ENCODE measurements at places on chromosomes 2 and 18.

DNA sequence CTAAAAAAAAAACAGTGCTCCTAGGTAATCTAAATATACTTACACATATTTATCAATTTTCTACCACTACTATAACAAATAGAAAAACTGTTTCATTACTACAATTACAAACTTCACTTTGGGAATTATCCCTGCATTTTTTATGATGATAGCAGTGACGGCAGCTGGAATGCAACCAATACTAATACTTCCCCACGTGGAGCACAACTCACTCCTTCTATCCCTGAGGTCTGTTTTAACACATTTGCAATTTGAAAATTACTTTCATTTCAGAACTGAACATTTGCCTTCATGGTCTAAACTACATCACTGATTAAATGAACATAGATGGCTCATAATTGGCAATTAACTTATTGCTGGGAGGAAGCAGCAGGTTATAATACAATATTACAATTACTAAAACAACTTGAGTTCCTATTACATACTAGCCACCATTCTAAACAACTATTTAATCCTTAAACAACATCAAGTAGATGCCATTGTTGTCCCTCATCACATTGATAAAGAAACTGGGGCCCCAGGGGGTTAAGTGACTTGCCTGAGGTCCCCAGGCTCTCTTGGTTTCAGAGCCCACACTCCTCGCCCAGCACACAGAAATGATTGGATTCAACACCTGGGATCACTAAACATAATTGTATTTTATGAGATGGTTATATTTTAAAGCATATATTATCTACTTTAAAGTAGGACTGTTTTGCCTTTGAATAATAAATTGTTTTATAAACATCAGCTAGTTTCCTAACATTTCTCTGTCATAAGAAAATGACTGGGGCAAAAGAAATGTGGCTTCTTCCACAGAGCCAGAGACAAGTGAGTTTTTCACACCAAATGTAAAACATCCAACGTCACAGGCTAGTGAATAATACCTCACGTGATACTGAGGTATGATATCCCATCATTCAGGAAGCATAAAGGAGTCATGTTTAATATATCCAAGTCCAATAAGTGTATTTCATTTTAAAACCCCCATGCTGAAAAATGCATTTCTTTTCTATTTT is 6.2 kb downstream of the COLEC12 start:
- no peak for DNase-seq

- no peak for DNase-seq
Measured at GRCh38 chr18:79490626-79491041, 94.9 kb downstream of the NFATC1 start.

- DNase-seq, result no peak
Measured at GRCh38 chr18:76488190-76488589, 6.9 kb downstream of the ZNF516 start.

- DNase-seq, result no peak
Measured at GRCh38 chr2:233385489-233386044, 31.3 kb downstream of the DGKD start.

GRCh38 chr2:18001671-18002070 is 123.2 kb downstream of the KCNS3 start:
- DNase-seq, result no peak

GRCh38 chr2:159960414-159960813 is 102.0 kb downstream of the PLA2R1 start:
- no peak for DNase-seq

- DNase-seq, result no peak
Measured at GRCh38 chr2:69013142-69013839, at the start of gene ANTXR1. ANTXR1 (plus strand) TSS chr2:69013179; CDS start chr2:69013500, 321 bp downstream.

DNA sequence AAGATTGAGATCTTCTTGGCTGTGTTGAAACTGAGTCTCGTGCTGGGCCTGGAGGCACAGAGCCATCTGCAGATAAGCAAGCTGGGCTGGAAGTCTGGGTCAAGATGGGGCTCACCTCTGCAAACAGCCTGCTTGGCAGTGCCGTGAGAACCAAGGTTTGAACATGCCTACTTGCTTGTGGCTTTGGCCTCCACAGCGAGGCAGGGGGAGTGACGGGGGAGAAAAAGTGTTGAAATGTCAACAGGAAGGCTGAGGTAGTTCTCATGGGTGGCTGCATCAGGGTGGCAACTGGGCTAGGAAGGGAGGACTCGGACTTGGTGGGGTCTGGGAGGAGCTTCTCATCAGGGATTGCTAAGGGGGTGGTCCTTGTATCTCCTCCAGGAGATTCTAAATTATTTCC is 99.7 kb downstream of the THNSL2 start:
- DNase-seq, result no peak

DNA sequence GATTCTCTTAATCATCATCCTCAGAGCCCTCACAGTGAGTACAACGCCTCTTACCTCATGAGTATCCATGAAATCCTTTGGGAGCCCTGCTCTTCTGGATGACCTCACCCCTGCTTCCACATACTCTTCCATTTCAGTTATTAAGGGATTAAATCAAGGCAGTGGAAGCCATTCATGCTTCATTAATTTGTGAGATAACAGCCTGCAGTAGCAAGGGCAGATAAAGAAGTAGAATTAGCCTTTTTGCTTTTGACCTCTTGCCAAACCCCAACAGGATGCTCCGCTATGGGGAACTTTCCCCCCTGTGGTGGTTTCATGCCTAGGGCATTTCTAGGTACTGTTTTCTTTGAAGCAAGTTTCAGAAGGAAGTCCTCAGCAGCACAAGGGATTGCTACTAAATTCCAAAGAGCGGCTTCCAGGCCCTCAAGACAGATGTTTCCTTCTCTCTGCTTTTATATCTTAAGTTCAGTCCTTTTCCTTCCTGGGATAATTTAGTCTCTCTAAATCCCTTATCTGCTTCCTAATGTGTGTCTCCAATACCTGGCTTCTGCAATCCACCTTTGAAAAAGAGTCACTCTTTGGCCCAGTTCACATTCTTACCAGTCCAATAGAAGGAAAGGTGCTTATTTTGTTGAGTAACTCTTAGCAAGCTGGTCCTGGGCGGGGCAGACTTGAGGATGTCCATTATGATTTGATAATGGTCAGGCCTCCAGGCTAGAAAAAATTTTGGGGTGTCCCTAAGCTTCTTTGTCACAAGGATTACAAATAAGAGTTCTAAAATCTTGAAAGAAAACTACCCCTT is 76.9 kb downstream of the MYO1B start:
- no peak for DNase-seq

- DNase-seq, result no peak
Measured at GRCh38 chr2:57885742-57886141, 160.9 kb upstream of the VRK2 start.

- no peak for DNase-seq
Measured at GRCh38 chr2:169119851-169120250, 50.5 kb downstream of the DHRS9 start.

DNA sequence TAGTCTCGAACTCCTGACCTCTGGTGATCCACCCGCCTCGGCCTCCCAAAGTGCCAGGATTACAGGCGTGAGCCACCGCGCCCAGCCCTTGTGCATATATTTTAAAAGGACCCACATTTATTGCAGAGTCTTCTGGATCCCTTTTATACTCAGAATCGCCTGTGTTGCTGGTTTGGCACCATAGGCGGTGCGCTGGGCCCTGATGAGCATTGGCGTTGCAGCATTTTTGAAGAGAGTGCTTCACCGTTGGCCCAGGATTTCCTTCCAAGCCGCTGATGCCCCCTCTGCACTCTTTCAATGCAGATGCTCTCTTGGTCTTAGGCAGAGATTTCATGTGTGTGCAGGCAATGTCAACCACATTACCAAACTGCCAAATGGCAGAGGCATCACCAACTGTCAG is 13.5 kb upstream of the TFCP2L1 start:
- DNase-seq, result no peak

DNA sequence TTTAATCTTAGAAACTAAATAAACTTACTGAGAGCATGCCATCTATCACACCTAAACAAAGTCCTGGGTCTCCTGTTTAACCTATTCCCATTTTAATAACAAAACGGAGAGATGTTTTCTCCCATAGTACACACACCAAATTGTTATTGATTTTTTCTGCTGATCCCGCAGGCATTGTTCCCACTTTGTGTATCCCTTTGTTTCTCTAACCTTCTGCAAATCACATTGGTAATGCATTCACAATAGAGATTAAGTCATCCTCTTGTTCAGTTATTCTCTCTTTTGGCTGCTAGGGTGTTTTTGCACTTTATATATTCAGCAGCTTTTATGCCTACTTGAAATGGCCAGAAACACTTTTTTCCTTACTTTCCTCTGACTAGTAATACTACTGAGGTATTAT is 1071.9 kb upstream of the CDH2 start:
- DNase-seq, result no peak

DNA sequence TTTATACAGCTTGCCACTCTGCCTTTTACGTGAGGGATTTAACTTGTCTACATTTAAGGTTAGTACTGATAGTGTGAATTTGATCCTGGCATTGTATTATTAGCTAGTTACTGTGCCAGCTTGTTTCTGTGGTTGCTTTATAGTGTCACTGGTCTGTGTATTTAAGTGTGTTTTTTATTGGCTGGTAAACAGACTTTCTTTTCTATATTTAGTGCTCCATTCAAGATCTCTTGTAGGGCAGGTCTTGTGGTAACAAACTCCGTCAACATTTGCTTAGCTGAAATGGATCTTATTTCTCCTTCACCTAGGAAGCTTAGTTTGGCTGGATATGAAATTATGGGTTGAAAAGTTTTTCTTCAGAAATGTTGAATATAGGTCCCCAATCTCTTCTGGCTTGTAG is 1971.0 kb upstream of the LRRTM1 start:
- DNase-seq, result no peak

DNA sequence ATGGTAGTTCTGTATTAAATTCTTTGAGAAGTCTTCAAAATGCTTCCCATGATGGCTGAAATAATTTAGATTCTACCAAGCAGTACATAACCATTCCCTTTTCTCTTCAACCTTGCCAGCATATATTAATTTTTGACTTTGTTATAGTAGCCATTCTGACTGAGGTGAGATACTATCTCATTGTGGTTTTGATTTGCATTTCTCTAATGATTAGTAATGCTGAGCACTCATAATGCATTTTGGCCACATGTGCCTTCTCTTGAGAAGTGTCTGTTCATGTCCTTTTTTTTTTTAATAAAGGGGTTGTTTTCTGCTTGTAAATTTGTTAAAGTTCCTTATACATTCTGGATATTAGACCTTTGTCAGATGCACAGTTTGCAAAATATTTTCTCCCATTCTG is 173.9 kb downstream of the CALCRL start:
- DNase-seq, result no peak

DNA sequence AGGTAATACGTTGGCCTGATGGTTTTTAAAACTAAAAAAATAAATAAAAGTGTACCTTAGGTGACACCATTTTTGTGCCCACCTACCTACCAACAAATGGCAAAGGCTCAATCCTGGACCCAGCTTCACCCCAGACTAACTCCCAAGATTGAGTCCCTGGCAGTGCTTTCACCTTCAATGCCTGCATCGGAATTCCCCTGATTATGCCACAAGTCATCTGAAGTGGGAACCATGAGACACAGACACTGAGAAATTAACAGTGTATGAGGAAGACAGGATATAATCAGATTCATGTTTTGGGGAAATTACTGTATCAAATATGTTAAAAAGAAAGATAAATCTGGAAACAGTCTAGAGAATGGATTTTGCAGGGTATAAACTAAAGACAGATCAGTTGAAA is 41.6 kb downstream of the ZBTB14 start:
- no peak for DNase-seq

DNA sequence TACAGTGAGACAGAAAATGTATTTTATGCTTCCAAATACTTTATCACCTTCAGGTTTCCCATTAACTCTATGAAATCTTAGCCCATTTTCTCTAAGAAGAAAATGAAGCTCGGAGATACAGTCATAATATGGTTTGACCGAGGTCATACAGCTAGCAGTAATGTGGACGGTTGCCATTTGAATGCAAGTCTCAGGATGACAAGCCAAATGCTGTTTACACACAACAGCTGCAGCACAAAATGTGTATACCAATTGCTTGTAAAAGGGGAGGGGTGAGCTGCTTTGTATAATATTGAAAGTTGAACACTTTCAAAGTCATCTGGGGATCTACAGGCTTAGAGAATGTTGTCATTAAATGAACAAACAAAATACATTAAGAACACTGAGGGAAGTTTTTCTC is 93.8 kb upstream of the FSIP2 start:
- no peak for DNase-seq

GRCh38 chr2:31812051-31812798 is 198.6 kb downstream of the MEMO1 start:
- no peak for DNase-seq

DNA sequence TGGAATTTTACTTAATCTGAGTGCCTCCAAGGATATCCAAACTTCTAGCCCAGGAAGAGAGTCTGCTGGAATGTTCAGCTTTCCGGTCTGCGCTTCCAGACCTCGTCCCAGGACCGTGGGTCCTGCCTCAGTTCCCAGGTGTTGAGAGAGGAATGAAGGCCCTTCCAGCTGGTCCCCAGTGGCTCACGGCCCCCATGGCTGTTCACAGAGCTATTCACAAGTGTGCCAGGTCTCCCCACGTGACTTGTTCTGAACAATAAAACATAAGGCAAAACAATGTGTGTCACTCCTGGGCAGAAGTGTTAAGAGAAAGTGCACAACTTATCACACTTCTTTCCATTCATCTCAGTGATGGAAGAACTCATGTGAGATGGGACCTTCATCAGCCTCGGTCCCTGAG is 20.1 kb upstream of the TEX51 start:
- DNase-seq, result no peak

- DNase-seq, result no peak
Measured at GRCh38 chr2:43360137-43360536, 133.7 kb upstream of the ZFP36L2 start.

- no peak for DNase-seq
Measured at GRCh38 chr2:168566974-168567665, 111.0 kb downstream of the CERS6 start.

DNA sequence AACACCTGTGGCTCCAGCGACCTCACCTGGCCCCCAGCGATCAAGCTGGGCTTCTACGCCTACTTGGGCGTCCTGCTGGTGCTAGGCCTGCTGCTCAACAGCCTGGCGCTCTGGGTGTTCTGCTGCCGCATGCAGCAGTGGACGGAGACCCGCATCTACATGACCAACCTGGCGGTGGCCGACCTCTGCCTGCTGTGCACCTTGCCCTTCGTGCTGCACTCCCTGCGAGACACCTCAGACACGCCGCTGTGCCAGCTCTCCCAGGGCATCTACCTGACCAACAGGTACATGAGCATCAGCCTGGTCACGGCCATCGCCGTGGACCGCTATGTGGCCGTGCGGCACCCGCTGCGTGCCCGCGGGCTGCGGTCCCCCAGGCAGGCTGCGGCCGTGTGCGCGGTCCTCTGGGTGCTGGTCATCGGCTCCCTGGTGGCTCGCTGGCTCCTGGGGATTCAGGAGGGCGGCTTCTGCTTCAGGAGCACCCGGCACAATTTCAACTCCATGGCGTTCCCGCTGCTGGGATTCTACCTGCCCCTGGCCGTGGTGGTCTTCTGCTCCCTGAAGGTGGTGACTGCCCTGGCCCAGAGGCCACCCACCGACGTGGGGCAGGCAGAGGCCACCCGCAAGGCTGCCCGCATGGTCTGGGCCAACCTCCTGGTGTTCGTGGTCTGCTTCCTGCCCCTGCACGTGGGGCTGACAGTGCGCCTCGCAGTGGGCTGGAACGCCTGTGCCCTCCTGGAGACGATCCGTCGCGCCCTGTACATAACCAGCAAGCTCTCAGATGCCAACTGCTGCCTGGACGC is 4.9 kb downstream of the GPR35 start:
- DNase-seq, result no peak

GRCh38 chr2:62687636-62688035 is 17.9 kb upstream of the EHBP1 start:
- no peak for DNase-seq

- DNase-seq, result no peak
Measured at GRCh38 chr2:188129677-188130076, 162.0 kb upstream of the GULP1 start.

GRCh38 chr2:4762951-4763376 is 929.2 kb upstream of the SOX11 start:
- no peak for DNase-seq

- DNase-seq, result no peak
Measured at GRCh38 chr2:121021685-121022084, 263.3 kb downstream of the TFCP2L1 start.

Data from T-helper 1 cell (primary cell).